Tibial nerve (tissue), 4 donors: ENCODE measurements at places on chromosomes 13 and 19. TPM values are rescaled to one million over a fixed set of nuclear protein-coding genes. Genes with fewer than 3 reads are reported as not detected.

GRCh38 chr19:9966448-9966847 is 30.1 kb upstream of the OLFM2 start:
- no peak for DNase-seq
- no peaks in the 10 kb centered on the region for H3K36me3 ChIP-seq
- no peak overlapping the region for H3K4me3 ChIP-seq
- no peaks in the 10 kb centered on the region for H3K27me3 ChIP-seq
- no peak overlapping the region for H3K27ac ChIP-seq

The FREM2 gene
- 18.0 TPM for total RNA-seq

- H3K36me3 ChIP-seq = no peaks in the 10 kb centered on the region
- H3K27ac ChIP-seq = no peak overlapping the region
- H3K4me3 ChIP-seq = no peak overlapping the region
- no peaks in the 10 kb centered on the region for H3K27me3 ChIP-seq
- no peaks in the 10 kb centered on the region for H3K4me1 ChIP-seq
These were observed 37.6 kb downstream of the KCTD12 start for GRCh38 chr13:76848596-76848995.

- H3K36me3 ChIP-seq = peaks cover 7% of the 10 kb centered on the region
- peak overlapping the region; percentile 19 for H3K4me3 ChIP-seq
- H3K4me1 ChIP-seq = peaks cover 60% of the 10 kb centered on the region
- peak overlapping the region; percentile 64 for H3K27ac ChIP-seq
These were observed 3.6 kb downstream of the TMEM259 start for GRCh38 chr19:1017115-1017905.

- no peaks in the 10 kb centered on the region for H3K36me3 ChIP-seq
- H3K27ac ChIP-seq = no peak overlapping the region
- DNase-seq = no peak
- H3K27me3 ChIP-seq = no peaks in the 10 kb centered on the region
- H3K4me1 ChIP-seq = no peaks in the 10 kb centered on the region
These were observed 684.5 kb upstream of the SLITRK1 start for GRCh38 chr13:84566780-84567179.

The LIM2 gene
- not detected for total RNA-seq

- H3K4me3 ChIP-seq = no peak overlapping the region
- H3K27ac ChIP-seq = no peak overlapping the region
- DNase-seq = no peak
- peaks cover 14% of the 10 kb centered on the region for H3K4me1 ChIP-seq
- no peaks in the 10 kb centered on the region for H3K27me3 ChIP-seq
These were observed 72.9 kb downstream of the KDM4B start for GRCh38 chr19:5041913-5042187.

- no peak overlapping the region for H3K4me3 ChIP-seq
- H3K27ac ChIP-seq = no peak overlapping the region
- DNase-seq = no peak
These were observed 13.9 kb downstream of the TSKS start for GRCh38 chr19:49749055-49749716.

- peaks cover 42% of the 10 kb centered on the region for H3K36me3 ChIP-seq
- no peak overlapping the region for H3K4me3 ChIP-seq
- DNase-seq = no peak
- no peaks in the 10 kb centered on the region for H3K27me3 ChIP-seq
- H3K4me1 ChIP-seq = no peaks in the 10 kb centered on the region
- H3K27ac ChIP-seq = no peak overlapping the region
These were observed 1.3 kb downstream of the ADPRHL1 start for GRCh38 chr13:113451951-113452421.

DNA sequence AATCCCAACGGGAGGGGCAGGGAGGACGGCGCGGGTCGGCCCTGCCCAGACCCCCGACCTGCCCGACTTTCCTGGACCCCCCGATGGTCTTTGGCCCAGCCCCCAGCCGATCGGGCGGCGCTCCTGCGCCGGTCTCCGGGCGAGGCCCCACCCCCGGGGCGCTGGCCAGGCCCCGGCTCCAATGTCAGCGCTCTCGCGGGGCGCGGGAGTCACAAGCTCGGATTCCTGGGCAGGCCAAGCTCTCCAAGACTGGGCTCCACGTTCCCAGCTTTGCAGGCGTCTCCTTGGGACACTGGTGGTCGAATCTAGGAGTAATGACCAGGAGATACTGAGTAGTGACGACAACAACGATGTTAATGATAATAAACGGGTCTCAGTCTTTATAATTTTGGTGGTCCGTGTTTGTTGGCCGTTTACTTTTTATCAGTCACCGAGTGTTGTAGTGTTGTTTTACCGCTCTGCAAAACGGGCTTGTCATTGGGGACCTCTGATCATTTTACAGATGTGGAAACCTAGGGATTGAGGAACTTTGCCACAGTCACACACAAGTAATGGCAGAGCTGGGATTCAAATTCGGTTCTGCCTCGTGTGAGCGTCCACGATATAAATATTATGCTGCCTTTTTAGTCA is 545 bp downstream of the RAD23A start:
- H3K27ac ChIP-seq = peak overlapping the region; percentile 95
- H3K4me1 ChIP-seq = peaks cover 13% of the 10 kb centered on the region
- H3K36me3 ChIP-seq = peaks cover 76% of the 10 kb centered on the region
- no peak for DNase-seq
- H3K27me3 ChIP-seq = no peaks in the 10 kb centered on the region

The ADAMTSL5 gene
- total RNA-seq = 54.8 TPM

The GSK3A gene
- total RNA-seq = 25.8 TPM

GRCh38 chr13:72536714-72537394 is 190.6 kb downstream of the MZT1 start:
- H3K4me3 ChIP-seq = no peak overlapping the region
- H3K27ac ChIP-seq = no peak overlapping the region
- no peaks in the 10 kb centered on the region for H3K4me1 ChIP-seq
- H3K36me3 ChIP-seq = no peaks in the 10 kb centered on the region
- no peaks in the 10 kb centered on the region for H3K27me3 ChIP-seq

DNA sequence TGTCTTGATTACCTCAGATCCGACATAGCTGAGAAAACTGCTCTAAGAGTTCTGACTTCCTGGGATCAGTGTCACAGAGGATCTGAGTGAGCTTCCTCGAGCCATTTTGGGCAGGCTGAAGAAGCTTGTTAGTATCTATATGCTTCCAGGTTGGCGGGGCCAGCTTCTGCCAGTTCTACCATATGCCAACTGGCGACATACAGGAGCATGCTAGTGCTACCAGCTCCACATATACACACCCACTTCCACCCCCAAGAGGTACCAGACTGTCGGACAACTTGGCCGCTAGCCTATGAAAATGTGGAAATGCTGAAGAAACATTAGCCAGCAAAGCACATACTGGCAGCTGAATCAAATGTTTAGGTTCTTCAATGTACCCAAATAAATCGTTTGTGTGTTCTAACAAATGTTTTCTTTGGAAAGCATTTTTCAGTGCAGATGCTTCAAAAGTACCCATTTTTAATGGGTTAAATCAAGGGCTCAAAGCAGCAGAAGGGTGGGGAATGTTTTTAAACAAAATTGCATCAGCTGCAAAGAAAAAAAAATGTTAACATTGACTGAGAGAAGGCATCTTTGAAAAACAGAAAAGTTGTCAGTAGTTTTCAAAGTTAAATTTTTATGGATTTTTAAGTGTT is 163.7 kb downstream of the KLF12 start:
- no peak overlapping the region for H3K4me3 ChIP-seq
- H3K4me1 ChIP-seq = no peaks in the 10 kb centered on the region
- no peak overlapping the region for H3K27ac ChIP-seq
- no peaks in the 10 kb centered on the region for H3K36me3 ChIP-seq
- no peaks in the 10 kb centered on the region for H3K27me3 ChIP-seq
- no peak for DNase-seq

DNA sequence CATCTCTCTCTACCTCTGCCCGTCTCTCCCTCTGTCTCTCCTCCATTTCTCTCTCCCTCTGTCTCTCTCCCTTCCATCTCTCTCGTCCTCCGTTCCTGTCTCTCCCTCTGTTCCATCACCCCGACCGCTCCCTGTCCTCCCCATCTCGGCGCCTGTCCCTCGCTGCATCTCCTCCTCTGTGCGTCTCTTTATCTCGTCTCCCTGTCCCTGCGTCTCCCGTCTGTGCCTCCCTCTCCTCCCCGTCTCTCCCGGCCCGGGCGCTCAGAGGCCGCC is 4.6 kb downstream of the GRIN2D start:
- H3K27ac ChIP-seq = peak overlapping the region; percentile 63
- peaks cover 10% of the 10 kb centered on the region for H3K4me1 ChIP-seq
- H3K4me3 ChIP-seq = peak overlapping the region; percentile 30

The SSC5D gene
- 14.5 TPM for total RNA-seq

The FGF21 gene
- total RNA-seq = not detected

The PSMC4 gene
- 75.9 TPM for total RNA-seq

The RDH13 gene
- 8.3 TPM for total RNA-seq

DNA sequence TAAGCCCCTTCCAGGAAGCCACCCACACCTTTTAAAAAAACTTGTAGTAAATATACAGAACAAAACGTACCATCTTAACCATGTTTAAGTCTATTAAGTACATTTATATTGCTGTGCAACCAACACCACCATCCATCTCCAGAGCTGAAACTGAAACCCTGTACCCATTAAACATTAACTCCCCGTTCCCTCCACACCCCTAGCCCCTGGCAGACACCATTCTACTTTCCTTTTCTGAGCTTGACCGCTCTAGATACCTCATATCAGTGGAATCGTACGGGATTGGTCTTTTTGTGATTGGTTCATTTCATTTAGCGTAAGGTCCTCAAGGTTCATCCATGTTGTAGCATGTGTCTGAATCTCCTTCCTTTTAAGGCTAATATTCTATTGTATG is 13.0 kb upstream of the SPATA13 start:
- no peaks in the 10 kb centered on the region for H3K36me3 ChIP-seq
- no peak overlapping the region for H3K27ac ChIP-seq
- no peaks in the 10 kb centered on the region for H3K27me3 ChIP-seq
- DNase-seq = no peak
- H3K4me3 ChIP-seq = no peak overlapping the region

DNA sequence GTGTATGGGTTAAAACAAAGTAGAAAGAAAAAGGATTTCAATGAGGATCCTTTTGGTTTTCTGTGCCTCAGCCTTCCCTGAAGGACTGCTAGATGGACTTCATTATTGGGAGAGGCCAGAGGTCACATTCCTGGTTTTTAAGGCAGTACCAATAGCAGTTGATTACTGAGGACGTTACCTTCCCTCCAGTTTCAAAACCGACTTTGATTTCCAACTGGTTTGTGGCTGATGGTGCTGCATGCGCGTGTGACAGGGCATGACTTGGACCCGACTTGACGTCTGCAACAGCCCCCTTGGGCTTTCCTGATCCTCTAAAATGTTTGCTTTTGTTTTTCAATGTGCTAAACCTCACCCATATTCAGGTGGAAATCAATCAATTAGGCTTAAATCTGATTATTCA is 314.3 kb upstream of the ARGLU1 start:
- DNase-seq = no peak
- H3K27me3 ChIP-seq = no peaks in the 10 kb centered on the region
- H3K36me3 ChIP-seq = no peaks in the 10 kb centered on the region
- no peak overlapping the region for H3K4me3 ChIP-seq

DNA sequence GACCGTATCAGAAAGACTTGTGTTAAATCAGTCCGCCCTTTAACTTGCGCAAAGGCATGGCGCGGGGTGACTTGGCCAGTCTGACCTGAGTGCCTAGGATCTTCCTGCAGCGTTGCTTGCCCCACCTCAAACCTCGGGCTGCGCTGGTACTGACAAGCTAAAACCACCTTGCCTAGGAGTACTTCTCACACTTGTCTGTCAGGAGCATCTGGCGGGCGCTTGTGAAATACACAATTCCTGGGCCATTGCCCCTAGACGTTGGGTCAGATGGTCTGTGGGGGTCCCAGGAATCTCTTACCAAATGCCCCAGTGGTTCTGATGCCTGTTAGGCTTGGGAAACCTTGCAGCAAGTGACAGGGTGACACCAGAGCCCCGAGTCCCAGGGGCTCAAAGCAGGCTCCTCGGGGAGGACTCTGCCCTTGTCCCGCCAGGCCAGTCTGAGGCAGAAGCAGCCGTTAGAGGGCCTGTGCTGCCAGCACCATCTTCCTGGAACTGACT is 12.9 kb downstream of the CEBPG start:
- H3K27me3 ChIP-seq = no peaks in the 10 kb centered on the region
- no peaks in the 10 kb centered on the region for H3K4me1 ChIP-seq
- no peak overlapping the region for H3K27ac ChIP-seq

The ZNF135 gene
- 9.4 TPM for total RNA-seq

The WDR88 gene
- not detected for total RNA-seq

The PTH2 gene
- total RNA-seq = not detected

- H3K27ac ChIP-seq = no peak overlapping the region
- H3K4me1 ChIP-seq = no peaks in the 10 kb centered on the region
- no peaks in the 10 kb centered on the region for H3K36me3 ChIP-seq
- no peak overlapping the region for H3K4me3 ChIP-seq
- no peaks in the 10 kb centered on the region for H3K27me3 ChIP-seq
These were observed 376.9 kb upstream of the SPRY2 start for GRCh38 chr13:80717776-80718175.

DNA sequence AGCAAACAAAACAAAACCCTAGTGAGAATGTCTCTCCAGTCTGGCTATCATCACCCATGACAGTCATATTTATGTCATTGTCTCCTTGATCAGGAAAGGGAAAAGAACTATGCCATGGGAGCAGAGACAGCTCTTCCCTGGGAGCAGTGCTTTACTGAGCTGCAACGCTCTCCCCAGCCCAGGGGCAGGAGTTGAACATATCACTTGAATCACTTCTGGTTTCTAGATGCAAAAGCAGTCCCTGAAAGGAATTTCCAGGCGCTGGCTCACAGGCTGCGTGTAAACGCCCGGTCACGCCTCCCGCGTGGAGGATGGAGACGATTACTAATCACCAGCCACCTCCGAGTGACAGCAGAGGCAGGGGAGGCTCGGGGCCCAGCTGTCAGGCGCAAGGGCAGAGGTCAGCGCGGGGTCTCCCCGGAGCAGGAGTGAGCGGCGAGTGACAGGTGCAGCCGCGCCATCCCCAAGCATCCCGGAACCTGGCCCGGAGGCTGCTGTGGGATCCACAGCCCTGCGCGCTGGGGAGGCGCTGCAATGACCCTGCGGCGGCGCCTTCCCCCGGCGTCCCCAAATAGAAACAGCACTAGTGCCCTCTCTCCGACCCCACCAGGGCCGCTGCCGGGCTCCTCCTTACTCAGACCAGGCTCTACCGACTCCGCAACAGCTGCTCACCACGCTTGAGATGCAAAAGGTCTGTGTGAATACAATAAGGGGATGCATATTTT is 23.5 kb upstream of the DCLK1 start:
- no peaks in the 10 kb centered on the region for H3K4me1 ChIP-seq
- H3K27ac ChIP-seq = no peak overlapping the region
- no peaks in the 10 kb centered on the region for H3K36me3 ChIP-seq
- H3K27me3 ChIP-seq = no peaks in the 10 kb centered on the region

GRCh38 chr19:3114018-3114726 is 20.0 kb downstream of the GNA11 start:
- DNase-seq = no peak
- H3K4me3 ChIP-seq = no peak overlapping the region
- peaks cover 3% of the 10 kb centered on the region for H3K36me3 ChIP-seq
- H3K27ac ChIP-seq = no peak overlapping the region

The PPP5C gene
- total RNA-seq = 132 TPM

- H3K36me3 ChIP-seq = no peaks in the 10 kb centered on the region
- DNase-seq = no peak
- no peak overlapping the region for H3K4me3 ChIP-seq
These were observed 33.1 kb downstream of the RGCC start for GRCh38 chr13:41490371-41491015.

GRCh38 chr13:60329221-60329923 is 67.6 kb upstream of the TDRD3 start:
- no peak overlapping the region for H3K4me3 ChIP-seq
- H3K27ac ChIP-seq = no peak overlapping the region
- H3K36me3 ChIP-seq = no peaks in the 10 kb centered on the region
- H3K4me1 ChIP-seq = no peaks in the 10 kb centered on the region
- no peak for DNase-seq

GRCh38 chr19:33110137-33110910 is 21.6 kb upstream of the WDR88 start:
- no peaks in the 10 kb centered on the region for H3K27me3 ChIP-seq
- H3K27ac ChIP-seq = no peak overlapping the region
- no peaks in the 10 kb centered on the region for H3K4me1 ChIP-seq
- no peak for DNase-seq
